Neural crest cell (in vitro differentiated cells): ENCODE measurements at places on chromosomes 12 and 14. TPM values are rescaled to one million over a fixed set of nuclear protein-coding genes. Genes with fewer than 3 reads are reported as not detected.

GRCh38 chr12:54161481-54162437, 27.0 kb downstream of the SMUG1 start:
- H3K36me3 ChIP-seq: no peaks in the 10 kb centered on the region
- peaks cover 65% of the 10 kb centered on the region for H3K27me3 ChIP-seq
- H3K4me3 ChIP-seq: no peak overlapping the region
- H3K4me1 ChIP-seq: peaks cover 23% of the 10 kb centered on the region
- no peak overlapping the region for H3K27ac ChIP-seq
- DNase-seq: no peak

- no peak overlapping the region for H3K4me3 ChIP-seq
- H3K36me3 ChIP-seq: no peaks in the 10 kb centered on the region
- peaks cover 8% of the 10 kb centered on the region for H3K4me1 ChIP-seq
- H3K27me3 ChIP-seq: no peaks in the 10 kb centered on the region
Observed at GRCh38 chr12:25695574-25695973, 142.5 kb upstream of the LMNTD1 start.

DNA sequence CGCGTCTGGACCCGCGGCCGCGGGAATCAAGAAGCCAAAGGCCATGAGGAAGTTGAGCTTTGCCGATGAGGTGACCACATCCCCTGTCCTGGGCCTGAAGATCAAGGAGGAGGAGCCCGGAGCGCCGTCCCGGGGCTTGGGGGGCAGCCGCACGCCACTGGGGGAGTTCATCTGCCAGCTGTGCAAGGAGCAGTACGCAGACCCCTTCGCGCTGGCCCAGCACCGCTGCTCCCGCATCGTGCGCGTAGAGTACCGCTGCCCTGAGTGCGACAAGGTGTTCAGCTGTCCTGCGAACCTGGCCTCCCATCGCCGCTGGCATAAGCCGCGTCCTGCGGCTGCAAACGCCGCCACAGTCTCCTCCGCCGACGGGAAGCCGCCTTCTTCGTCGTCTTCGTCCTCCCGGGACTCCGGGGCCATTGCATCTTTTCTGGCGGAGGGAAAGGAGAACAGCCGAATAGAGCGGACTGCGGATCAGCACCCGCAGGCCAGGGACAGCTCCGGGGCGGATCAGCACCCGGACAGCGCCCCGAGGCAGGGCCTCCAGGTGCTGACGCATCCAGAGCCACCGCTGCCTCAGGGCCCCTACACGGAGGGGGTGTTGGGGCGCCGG, 1.0 kb downstream of the INSM2 start:
- H3K4me1 ChIP-seq: peaks cover 8% of the 10 kb centered on the region
- no peaks in the 10 kb centered on the region for H3K36me3 ChIP-seq
- peaks cover 75% of the 10 kb centered on the region for H3K27me3 ChIP-seq
- peak overlapping the region; percentile 87 for H3K4me3 ChIP-seq

DNA sequence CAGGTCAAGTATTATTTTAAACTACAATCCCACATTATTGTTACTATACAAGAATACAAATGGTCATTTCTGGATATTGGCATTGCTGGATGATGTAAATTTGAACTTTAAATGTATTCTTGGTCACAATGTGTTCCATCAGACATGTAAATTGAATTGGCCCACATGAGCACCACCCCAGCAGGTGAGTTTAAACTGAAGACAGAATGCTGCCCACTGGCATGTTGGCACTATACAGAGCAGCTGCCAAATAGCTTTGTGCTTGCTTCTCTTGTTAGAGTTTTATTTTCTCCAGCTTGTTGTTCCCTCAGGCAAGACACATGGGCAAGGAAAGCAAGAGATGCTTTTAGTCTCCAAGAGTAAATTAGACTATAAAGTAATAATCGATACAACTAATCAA, 98.6 kb downstream of the C12orf50 start:
- H3K27ac ChIP-seq: no peak overlapping the region
- no peak overlapping the region for H3K4me3 ChIP-seq

GRCh38 chr12:57815177-57816000, 3.1 kb downstream of the AVIL start:
- no peak overlapping the region for H3K4me3 ChIP-seq
- peak overlapping the region; percentile 27 for H3K27ac ChIP-seq
- no peaks in the 10 kb centered on the region for H3K27me3 ChIP-seq
- no peaks in the 10 kb centered on the region for H3K36me3 ChIP-seq
- no peak for DNase-seq
- no peaks in the 10 kb centered on the region for H3K4me1 ChIP-seq

DNA sequence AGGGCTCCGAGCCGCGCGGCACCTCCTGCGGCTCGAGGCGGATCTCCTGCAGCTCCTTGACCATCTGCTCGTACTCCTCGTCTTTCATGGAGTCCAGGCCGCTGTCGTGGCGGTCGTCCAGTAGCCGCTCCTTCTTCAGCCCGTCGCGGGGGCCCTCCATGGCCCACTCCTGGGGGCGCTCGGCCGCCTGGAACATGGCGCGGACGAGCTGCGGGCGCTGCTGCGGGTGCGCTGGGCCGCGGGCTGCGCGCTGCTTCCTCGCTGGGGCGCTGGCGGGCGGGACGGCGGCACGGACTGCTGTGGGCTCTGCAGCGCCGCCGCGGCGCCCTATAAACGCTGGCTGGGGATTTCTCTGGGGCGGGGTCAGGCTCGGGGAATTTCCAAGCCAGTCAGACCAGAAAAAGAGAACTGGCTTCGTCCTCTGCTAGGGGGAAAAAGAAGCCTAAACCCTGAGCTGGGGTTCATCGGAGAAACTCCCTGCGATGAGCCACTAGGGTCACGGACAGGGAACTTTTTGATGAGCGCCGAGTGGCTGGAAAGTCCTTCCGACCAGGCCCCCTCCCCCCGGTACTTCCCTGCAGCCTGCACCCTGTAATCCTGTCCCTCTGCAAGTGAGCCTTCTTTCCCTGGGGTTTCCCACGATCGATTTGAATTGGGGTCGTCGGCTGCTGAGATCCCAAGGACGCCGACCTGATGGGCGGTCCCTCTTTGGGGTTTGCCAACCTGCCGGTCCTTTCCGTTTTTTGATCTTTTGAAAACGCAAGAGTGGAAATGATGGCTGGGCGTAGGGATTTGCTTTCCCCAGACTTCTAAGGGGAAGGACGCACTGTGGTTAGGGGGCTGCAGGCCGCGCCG, at the start of gene NFKBIA:
TSS of gene NFKBIA (minus strand) at position 301 of the 855 bp plus-strand sequence. CDS start at position 196, 105 bp downstream.
- H3K4me3 ChIP-seq: peak within 1 kb of the TSS; percentile 97
- no peaks in the 10 kb centered on the region for H3K27me3 ChIP-seq

The SCNN1A gene
- not detected in 2 replicates for total RNA-seq
